ENCODE measurements at places on chromosomes 2 and 18.
A peak's percentile ranks its signal among the peaks of the same experiment; 100 is the strongest.

DNA sequence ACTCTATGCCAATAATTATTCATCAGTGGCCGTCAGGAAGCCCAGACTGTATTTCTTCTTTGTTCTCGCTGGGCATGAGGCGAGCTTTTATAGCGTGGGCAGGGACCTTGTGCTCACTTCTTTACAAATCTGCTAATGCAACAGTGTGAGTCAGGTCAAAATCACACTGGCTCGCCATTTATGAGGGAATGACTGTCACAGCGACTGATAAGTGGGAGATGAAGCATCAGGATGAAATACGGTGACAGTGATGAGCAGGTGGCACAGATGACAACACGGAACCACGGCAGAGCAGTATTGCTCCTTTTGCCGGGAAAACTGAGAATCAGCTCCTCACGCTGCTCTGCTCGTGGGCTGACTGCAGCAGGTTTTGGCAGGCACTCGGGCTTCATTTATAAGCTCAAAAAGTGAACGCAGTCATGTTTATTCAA lies 20.5 kb downstream of the TYMS start:
- no peak for DNase-seq

GRCh38 chr2:102790091-102790455 lies 28.2 kb downstream of the TMEM182 start:
- DNase-seq, result no peak

GRCh38 chr2:97654309-97654708 lies 8.4 kb downstream of the COX5B start:
- no peak for DNase-seq

DNA sequence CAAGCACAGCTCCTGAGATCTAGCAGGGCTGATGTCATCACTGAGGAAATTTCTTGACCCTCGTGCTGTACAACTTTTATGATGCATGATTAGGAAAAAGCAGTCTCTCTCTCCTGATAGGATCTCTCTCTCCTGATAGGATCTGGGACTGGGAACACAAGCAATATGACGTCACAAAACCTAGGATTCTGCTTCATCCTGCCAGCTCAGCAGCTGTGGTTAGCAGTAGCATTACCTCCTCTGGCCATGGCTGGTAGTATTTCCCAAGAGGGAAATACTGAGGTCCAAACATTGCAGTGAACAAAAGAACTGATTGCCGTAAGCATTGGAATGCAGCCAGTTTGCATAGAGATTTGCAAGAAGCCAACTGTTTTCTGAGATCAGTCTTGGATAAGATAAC lies 521.2 kb upstream of the POU3F3 start:
- no peak for DNase-seq

DNA sequence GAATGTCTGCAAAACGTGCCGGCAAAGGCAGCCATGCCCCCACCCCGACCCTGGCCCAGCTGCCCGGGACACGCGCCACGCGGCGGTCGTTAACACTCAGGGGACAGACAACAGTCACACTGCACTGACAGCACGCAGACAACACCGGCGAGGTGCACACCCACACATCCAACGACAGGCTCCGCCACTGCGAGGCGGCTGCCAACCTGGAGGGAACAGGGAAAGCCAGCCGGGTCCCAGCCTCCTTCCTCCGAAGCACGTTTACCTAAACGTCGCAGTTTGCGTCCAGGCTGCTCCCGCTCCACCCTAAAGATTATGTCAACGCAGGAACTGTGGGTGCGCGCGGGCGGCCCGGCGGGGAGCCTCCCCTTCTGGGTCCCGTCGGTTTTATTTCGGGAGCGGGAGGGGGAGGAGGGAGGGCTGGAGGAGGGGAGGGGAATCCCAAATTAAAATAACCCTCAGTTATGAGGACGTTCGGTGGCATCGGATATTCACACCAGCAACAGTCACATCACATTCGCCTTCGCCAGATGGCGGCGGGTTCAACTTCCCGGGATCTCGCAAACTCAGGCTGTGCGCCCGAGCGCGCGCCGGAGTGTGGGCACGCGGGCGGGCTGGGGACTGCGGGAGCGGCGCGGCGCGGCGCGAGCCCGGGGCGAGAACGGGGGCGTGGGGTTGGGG lies 644 bp downstream of the PTGR3 start:
- peak; percentile 54 for DNase-seq
